ENCODE measurements at places on chromosomes 5 and 9.

GRCh38 chr5:172782169-172783039 lies 11.4 kb upstream of the DUSP1 start:
- DNase-seq: peak; percentile 47

DNA sequence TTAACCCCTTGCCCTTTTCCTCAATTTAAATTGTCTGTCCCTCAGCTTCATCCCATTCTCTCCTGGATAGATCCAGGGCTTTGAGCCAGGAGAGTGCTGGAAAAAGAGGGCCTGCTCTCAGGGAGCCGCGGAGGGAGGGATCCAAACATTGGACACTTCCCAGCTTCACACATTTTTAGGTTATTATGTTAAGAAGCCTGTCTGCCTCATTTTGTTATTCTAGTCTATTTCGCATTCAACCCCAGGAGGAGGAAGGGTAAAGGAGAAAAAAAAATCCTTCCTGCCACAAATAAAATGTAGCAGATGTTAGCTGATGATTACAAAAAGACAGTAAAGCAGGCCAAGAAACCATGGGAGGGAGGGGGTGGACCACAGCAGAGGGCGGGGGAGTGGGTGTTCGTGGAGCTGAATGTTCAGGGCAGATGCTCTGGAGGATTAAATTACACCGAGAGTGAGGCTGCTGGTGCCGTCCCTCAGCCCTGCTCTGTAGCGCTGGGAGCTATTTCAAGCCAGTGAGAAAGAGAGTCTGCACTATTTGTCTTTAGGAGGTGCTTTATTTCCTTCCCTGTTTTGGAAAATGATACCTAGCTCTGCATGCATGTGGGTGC lies 60.6 kb upstream of the ZFR start:
- DNase-seq: peak; percentile 98

- no peak for DNase-seq
These were observed 727.2 kb upstream of the WWC1 start for GRCh38 chr5:167564275-167564674.

GRCh38 chr9:69136779-69137178 lies 37.3 kb upstream of the TJP2 start:
- DNase-seq: no peak

DNA sequence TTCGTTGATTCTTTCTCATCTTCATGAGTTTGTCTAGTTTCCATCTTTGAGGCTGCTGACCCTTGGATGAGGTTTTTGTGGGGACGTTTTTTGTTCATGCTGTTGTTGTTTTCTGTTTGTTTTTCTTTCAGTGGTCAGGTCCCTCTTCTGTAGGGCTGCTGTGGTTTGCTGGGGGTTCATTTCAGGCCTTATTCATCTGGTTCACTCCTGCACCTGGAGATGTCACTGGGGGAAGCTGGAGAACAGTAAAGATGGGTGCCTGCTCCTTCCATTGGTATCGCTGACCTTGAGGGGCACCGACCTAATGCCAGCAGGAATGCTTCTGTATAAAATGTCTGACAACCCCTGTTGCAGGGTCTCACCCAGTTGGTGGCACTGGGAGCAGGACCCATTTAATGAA lies 8.5 kb downstream of the OR1N2 start:
- no peak for DNase-seq

DNA sequence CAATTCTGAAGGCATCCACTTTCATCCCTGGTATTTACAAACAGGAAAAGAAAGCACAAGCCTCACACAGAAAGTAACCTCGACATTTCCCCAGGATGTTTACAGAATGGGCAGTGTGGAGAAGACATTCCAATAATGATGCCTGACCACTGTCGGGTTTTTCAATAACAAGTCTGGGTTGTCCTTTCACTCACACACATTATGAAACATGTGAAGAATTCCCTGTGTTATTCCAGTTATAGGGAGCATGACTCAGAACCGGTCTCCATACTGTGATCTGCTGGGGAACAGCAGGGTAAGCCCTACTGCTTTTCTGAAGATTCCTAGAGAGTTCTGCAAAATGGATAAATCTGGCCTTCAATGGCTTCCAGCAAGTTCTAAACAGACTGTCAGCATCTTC lies 155.3 kb downstream of the ADAMTS12 start:
- DNase-seq: peak; percentile 93

- DNase-seq: no peak
These were observed 195.3 kb downstream of the BNC2 start for GRCh38 chr9:16675131-16675530.

GRCh38 chr9:92749934-92750315 lies 14.7 kb downstream of the BICD2 start:
- peak; percentile 48 for DNase-seq

DNA sequence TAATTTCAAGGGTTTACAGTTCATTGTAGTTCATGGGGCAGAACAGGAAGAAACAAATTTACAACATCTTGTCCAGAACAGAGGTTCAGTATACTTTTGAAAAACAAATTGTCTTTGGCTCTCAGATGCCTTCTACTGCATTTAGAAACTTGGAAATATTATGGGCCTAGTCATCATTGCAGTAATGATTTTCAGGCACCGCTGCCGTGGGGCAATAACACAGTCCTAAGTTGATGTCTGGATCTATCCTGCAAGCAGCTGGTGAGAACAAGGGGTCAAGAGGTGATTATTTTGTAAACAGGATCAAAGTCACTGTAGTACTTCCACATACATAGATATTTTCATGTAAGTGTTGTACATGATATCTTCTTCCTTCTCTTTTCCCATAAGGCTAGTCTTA lies 82.5 kb upstream of the CAST start:
- DNase-seq: no peak

DNA sequence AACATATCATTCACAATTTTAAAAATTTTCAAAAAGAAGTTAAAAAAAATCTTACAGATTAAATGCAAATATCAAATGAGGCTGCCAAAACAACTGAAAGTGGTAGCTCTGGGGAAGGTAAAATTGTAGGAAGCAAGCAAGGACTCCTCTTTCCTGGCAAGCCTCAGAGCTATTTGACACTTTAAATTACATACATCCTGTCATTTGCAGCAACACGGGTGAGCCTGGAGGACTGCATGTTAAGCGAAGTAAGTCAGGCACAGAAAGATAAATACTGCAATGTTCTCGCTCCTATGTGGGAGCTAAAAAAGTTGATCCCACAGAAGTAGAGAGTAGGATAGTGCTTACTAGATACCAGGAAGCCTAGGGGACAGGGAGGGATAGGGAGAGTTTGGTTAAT lies 58.0 kb downstream of the LPAR1 start:
- DNase-seq: no peak

- DNase-seq: no peak
These were observed 378.3 kb downstream of the BRINP1 start for GRCh38 chr9:118990949-118991348.

- DNase-seq: no peak
These were observed 1.5 kb downstream of the NKX2-5 start for GRCh38 chr5:173233347-173234128.
